ENCODE measurements at places on chromosomes 12 and 14.
A peak's percentile ranks its signal among the peaks of the same experiment; 100 is the strongest.

DNA sequence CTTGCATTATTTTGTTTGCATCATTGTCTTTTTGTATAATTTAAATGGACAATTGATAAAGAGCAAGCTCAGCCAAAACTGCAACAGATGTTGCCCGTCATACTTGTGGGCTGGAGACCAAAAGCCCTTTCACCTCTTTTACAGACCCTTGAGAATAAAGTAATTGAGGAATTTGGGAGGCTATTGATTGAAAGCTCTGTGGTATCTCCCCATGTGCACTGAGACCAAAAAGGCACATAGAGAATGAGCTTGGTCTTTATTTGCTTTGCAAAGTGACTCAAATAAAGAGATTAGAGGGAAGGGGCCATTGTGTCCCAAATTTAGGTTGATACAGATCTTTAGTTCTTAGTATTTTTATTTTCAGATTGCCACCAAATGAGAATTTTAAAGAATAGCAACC is 617.6 kb downstream of the TRHDE start:
- DNase-seq = no peak

DNA sequence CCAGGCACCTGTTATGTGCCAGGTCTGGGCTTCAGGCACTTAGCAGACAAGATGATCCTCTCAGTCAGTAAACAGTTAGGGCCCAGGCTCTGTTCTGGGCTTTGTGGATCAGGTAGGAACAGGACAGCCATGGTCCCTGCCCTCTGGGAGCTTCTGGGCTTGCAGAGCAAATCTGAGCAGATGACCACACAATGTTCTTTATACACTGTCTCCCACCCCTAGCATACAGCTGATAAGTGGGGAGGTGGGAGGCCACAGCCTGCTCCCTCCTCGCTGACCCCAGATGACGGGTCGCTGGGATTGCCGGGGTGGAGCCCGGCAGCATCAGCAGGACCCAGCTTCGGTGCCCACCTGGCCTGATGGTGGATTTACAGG is 53.1 kb upstream of the RIN3 start:
- no peak for DNase-seq

GRCh38 chr12:12384571-12385340 is 27.9 kb downstream of the BORCS5 start:
- DNase-seq = no peak

DNA sequence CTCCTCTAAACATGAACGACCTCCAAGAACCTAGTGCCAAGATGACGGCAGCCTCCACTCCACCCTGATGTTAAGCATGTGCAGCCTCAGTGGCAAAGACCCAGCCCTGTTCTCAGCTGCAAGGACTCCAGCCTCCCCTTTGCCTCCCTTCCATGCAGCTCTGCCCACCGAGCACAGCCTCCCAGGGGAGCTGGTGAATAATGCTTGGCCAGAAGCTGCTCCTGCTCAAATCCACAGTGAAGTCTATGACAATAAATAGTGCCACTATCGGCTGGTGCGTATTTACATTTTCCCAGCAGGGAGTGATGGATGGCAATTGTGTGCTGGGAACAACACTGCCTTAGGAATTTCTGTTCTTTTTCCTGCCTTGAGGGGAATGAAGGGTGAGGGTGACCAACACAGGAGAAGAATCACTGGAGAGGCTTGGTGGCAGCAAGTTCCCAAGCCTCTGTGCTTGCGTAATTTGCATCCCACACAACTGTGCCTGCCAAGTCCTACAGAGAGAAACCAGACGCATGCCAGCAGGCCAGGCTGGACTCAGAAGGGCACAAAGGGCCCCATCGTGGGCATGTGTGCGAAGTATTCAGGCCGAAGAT is 29.9 kb upstream of the TC2N start:
- peak; percentile 33 for DNase-seq

- peak; percentile 37 for DNase-seq
Observed at GRCh38 chr14:52043690-52044089, 25.2 kb downstream of the NID2 start.

DNA sequence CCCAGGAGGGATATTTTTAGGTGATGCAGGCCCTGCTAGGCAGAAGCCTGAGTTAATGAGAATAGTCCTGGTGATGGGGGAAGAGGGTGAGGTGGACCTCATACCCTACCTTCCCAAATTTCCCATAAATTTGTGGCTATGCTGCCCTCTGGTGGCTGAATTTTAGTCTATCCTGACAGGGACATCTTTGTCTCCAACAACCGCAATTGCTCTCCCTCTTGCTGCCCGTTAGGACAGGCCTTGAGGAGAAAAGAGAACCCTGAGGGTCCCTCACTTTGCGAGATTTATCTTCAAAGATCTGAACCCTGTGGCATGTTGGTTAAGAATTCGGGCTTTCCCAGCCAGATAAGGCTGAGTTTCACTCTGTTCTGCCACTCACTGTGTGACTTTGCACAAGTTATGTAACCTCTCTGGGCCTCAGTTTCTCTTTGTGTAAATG is 9.8 kb upstream of the ZNF385A start:
- no peak for DNase-seq

- no peak for DNase-seq
Observed at GRCh38 chr12:24361877-24362580, 412.6 kb upstream of the SOX5 start.

GRCh38 chr12:75738486-75738885 is 227.1 kb upstream of the KRR1 start:
- no peak for DNase-seq

- peak; percentile 65 for DNase-seq
Observed at GRCh38 chr12:95202691-95203486, 14.4 kb downstream of the FGD6 start.

DNA sequence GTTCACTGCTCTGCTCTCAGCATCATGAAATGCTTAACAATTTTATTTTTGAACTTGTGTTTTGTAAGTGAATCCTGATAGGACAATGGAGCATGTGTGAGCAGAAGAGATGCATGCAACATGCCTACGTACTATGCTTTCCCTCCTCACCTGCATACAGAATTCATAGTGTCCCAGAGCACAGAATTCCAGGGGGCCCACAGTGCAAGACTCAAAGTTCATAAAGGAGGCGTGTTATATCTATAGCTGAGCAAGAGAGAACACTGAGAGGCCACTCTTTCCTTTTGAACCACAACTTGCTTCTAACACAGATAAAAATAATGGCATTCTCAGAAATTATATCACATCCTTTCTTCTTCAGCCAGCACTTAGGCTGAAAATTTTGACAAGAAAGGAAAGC is 28.8 kb downstream of the BHLHE41 start:
- no peak for DNase-seq

GRCh38 chr12:114682785-114683708 is 928 bp downstream of the TBX3 start:
- peak; percentile 17 for DNase-seq

GRCh38 chr12:53659011-53659551 is 16.8 kb downstream of the ATP5MC2 start:
- DNase-seq = peak; percentile 90

GRCh38 chr12:52395761-52396434 is 10.2 kb downstream of the KRT82 start:
- DNase-seq = no peak

DNA sequence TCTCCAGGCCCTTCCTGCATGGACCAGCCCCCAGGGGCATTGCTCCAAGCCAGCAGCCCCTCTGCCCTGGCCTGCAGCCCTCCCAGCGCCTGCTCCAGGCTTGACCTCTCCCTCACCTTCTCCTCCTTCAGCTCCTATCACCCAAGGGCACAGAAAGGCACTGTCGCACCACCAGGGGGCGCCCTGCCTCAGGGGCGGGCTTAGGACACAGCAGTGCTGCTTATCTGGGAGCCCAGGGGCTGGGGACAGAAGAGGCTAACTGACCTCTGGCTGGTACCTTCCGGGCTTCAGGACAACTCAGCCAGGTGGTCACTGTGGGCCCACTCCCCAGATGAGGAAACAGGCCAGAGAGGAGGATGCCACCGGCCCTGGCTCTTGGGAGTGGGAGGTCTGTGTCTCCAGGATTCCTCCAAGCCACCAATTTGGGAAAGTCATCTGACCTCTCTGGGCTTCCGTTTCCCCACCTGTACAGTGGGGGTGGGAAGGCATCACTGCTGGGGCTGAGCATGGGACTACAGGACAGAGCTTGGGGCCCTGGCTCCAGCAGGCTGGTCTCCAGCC is 25.3 kb upstream of the GPR132 start:
- DNase-seq = peak; percentile 78

DNA sequence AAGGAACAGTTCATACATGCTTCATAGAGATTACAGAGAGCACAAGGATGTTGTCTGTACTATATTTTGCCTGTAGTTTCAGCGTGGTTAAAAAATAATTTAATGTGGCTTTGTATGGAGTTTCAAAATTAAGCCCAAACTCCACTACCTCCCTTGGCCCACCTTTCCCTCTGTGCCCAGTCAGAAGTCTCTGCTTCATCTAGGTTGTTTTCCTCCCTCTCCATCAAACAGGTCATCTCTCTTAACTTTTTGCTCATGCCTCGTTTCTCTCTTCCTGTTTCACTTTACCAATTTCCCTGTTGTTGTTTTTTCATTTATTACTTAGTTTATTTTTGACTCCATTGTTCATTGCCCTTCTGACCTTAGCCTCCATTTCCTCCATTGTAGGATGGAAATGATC is 94.9 kb upstream of the NEDD1 start:
- peak; percentile 63 for DNase-seq

DNA sequence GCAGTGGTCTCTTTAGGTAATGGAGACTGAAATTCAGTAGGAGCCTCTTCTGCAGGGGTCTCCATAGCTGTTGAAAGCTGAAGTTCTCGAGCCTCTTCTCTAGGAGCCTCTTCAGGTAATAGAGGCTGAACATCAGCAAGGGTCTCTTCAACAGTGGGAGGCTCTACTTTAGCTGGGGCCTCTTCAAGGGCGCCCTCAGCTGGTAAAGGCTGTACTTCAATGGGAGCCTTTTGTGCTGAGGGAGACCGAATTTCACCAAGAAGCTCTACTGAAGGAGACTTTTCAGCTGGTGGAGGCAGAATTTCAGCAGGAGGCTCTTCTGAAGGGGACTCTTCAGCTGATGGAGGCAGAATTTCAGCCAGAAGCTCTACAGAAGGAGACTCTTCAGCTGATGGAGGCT is 1.5 kb downstream of the FSCB start:
- no peak for DNase-seq

- DNase-seq = no peak
Observed at GRCh38 chr14:91827746-91828145, 39.6 kb downstream of the TC2N start.

DNA sequence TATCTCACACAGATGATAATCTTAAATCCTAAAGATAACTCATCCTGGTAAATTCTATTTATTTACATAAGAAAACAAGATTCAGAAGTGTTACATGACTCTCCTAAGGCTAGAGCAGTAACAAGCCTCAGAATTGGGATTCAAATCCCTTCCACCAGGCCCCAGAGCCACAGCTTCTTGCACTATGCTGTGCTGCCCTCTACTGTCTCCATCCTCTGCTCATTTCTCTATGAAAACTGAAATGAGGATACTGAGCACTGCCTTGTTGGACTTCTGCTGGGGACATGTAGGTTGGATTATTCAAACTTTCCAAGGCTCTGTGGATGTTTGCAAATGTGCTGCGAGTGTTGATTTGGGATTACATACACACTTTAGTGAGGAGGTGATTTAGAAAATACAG is 23.5 kb upstream of the C12orf50 start:
- peak; percentile 52 for DNase-seq

DNA sequence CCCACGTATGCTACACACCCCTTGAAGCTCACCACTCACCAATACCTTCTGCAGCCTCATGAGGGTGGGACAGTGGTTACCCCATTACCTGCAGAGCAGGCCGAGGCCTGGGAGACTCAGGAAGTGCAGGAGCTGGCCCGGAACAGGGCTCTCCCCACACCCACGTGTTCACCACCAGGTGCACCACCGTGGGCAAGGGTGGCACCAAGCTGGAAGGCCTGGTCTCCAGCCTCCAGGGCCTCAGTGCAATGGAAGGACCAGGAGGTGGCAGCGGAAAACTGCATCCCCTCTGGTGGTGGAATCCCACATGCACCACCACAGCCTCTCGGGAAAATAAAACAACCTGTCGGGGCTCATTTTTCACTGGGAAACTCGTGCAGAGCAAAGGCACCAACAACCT is 36.4 kb downstream of the ITPK1 start:
- no peak for DNase-seq

DNA sequence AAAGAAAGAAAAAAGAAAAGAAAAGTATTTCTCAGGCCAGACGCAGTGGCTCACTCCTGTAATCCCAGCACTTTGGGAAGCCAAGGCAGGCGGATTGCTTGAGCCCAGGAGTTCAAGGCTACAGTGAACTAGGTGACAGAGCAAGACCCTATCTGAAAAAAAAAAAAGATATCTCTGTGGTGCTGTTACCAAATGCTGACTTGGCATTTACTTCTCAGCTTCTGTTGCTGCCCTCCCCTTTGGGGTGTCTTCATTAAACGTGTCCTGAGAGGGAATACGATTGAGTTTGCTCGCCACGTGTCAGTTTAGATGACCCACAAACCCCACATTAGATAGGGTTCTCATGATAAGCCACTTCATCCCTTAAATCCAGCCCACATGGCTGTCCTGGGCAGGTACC is 4.4 kb upstream of the POLR3B start:
- DNase-seq = no peak

DNA sequence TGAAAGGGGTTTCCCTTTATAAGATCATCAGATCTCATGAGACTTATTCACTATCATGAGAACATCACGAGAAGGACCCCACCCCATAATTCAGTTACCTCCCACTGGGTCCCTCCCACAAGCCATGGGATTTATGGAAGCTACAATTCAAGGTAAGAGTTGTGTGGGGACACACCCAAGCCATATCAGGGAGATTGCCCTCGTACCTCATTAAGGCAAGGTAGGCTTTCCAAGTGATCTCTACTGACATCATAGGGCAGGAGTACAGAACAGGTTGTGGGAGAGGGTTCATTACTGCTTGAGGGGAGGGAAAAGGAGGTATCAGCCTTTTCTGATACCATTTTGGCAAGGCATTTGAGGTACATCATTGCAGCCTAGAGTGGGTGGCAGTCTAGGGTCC is 524.6 kb downstream of the PRKD1 start:
- DNase-seq = no peak

- DNase-seq = peak; percentile 35
Observed at GRCh38 chr12:47277972-47278448, 198.3 kb upstream of the AMIGO2 start.

- DNase-seq = no peak
Observed at GRCh38 chr12:67541625-67541991, 106.9 kb upstream of the DYRK2 start.

DNA sequence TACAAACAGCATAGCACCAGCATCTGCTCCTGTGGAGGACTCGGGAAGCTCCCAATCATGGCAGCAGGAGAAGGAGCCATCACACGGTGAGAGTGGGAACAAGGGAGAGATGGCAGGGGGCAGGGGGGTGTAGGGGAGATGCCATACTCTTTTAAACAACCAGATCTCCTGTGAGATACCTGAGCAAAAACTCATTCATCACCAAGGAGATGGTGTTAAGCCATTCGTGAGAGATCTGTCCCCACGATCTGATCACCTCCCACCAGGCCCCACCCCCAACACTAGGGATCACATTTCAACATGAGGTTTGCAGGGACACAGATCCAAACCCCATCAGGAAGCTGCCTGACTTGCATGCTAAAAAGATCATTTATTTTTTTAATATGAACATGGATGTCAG is 499.3 kb downstream of the TMEM132D start:
- no peak for DNase-seq

DNA sequence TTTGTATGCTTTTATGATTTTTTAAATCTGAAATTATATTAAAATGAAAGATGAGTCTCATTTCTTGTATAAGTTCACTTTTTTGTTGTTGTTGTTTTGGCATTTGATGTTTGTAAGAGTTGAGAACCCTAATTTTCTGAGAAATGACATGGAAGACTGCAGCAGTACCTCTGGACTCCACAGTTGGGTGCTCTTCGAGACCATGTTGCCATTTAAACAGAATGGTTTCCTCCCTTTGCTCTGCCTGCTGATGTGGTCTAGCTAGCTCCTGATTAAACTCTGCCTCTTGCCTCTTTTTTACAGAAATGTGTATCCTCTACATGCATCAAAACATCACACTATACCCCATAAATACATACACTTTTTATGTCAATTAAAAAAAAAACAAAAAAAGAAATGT is 5.8 kb upstream of the LTA4H start:
- no peak for DNase-seq
